Stimulated activated CD4-positive, alpha-beta T cell treated with anti-CD3 and anti-CD28 coated beads, Interleukin-1b, Interleukin-23, amount 100 ng/mL, for 24 hours (primary cell): ENCODE measurements at places on chromosomes 5 and 9.

DNA sequence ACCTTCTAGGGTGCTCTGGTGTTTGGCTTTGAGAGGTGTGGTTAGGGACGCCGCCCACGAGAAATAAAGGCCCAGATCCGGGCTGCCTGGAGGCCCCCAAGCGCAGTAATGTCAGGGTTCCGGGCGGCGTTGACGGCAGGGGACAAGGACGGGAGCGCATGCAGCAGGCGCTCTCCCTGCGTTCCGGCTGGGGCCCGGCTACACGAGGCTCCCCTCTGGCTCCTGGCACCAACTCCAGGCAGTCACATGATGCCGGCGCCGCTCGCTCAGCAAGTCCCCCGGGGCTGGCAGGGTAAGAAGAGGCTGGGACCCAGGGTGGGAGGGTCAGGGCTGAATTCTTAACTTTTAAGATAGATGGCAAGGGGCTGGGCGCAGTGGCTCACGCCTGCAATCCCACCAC, 28.1 kb downstream of the UBTD2 start:
- DNase-seq = no peak

GRCh38 chr9:86405926-86406325, 51.7 kb upstream of the TUT7 start:
- DNase-seq = no peak

DNA sequence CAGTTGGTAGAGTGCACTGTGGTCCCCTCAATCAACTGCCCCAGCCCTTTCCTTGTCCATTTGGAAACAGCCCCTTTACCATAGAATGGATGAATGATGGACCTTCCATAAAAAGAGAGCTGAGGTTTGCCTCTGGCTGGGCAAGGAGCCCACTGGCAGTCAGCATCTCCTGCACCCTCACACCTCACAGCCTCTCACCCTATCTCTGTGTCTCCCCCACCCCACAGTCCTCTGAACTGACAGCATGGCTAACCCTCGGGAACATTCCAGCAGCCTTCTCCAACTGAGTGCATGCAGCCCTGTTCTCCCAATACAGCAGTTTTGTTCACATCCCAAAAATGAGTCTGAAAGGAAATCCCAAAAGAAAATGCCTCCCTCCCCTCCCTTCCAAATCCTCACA, 51.7 kb downstream of the RETREG1 start:
- DNase-seq = no peak

- no peak for DNase-seq
These were observed 478 bp downstream of the RAB14 start for GRCh38 chr9:121201045-121201737.

- DNase-seq = no peak
These were observed 78.4 kb upstream of the CKMT2 start for GRCh38 chr5:81154725-81155124.

DNA sequence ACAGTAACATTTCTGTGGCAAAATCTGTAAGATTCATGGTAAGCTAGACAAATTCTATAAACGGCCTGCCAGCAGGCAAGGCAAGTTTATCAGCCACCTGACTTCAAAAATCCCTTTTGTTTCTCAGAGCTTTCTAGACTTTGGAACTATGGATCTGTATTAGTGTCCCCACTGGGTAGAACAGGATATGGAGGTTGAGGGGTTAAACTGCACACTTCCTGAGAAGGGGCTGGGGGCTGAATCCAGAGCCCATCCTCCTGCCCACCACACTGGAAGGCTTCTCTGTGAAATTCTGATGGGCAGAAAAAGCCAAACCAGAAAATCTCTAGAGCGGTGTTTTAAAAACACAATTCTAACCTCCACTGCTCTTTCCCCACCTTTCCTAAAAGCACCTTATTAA, 128.7 kb downstream of the ENTREP1 start:
- DNase-seq = no peak

- DNase-seq = no peak
These were observed 117.5 kb downstream of the SLC1A3 start for GRCh38 chr5:36723912-36724311.

DNA sequence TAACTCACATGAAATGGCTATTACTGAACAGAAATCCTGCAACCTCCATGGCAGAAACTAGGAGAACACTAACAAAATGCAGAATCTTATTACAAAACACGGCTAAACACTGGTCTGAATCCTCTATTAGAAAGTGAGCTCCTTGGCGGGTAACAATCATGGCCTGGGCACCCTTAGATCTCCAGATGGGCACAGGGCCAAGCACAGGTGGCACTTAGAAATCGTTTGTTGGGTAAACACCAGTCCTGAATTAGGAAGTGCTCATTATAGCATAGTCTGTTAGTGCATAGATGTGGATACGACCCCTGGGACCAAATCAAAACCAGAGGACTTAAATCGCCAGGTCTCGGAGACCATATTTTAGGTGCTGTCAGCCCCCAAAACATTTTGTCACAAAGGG, 14.4 kb downstream of the VDAC1 start:
- no peak for DNase-seq

DNA sequence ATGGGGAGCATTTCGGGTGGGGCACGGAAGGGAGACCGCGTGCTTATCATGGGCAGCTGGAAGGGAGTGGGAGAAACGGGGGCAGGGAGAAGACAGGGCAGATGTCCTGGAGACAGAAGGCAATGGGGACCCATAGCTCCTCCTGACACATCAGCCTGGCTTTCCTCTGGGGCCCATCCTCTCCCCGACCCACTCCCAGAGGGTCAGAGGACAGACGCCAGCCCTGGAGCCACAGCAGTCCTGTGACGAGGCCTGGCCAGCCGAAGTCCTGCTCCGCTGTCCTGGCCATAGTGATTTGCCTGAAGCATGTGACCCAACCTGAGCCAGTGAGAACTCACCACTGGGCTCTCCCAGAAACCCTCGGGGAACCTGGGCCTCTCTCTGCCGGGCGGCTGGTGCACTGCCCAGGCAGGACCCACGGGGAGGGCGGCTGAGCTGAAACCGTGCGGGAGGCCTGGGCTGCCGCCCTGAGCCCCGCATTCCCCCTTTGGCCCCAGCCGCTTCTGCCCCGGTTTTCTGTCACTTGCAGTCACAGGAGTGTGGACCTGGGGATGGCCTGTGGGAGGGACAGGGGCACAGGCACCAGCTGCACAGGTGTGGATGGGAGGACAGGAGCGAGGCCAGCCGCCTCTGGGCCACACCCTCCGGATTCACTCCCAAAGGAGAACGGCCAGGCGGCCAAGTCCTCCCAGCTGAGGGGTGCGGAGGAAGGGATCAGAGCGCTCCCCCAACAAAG, 19.8 kb downstream of the ADAMTS2 start:
- no peak for DNase-seq

DNA sequence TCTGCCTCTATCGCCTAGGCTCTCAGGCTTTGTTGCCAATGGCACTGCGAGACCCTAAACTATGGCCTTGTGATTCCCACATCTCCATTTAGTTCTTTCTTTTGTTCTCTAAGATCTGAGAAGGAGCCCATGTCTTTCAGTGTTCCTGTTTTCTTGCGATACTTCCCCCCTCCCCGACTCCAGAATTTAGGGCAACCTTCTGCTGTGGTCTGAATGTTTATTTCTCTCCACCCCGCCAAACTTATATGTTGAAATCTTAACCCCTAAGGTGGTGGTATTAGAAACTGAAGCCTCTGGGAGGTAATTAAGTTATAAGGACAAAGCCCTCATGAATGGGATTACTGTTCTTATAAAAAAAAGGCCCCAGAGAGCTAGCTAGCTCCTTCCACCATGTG, 6.4 kb downstream of the TMC1 start:
- no peak for DNase-seq

DNA sequence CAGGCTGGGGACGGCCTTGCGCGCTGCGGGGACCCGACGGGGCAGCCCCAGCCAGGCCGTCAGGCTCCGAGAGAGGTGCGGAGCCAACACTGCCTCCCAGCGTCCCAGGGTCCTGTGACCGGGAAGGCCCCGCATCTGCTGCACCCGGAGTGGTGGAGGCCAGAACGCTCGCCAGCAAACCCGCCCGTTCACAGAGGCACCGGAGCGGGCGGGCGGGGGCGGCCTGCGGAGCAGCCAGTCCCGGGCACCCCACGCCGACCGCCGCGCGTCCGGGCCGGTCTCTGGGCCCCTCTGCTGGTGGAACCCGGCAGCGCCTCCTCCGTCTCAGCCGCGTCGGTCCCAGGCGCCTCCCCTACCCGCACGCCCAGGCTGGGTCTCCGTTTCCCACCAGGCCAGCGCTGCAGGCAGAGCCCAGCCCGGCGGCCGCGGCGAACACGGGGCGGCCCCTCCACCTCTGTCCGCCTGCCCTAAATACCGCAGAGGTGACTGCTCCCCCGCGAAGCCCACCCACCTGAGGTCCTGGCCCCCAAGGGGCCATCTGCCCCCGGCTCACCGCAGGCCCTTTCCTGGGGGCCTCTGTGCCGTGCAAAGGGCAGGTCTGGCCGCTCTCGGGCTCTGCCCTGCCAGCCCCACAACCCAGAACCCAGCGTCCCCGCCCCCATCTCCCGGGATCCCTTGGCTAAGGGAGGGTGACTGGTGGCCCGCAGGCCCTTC, 15.9 kb downstream of the EXD3 start:
- DNase-seq = peak; percentile 51
